Activated naive CD4-positive, alpha-beta T cell (primary cell): ENCODE measurements at places on chromosomes 1 and 21.
A peak's percentile ranks its signal among the peaks of the same experiment; 100 is the strongest.

DNA sequence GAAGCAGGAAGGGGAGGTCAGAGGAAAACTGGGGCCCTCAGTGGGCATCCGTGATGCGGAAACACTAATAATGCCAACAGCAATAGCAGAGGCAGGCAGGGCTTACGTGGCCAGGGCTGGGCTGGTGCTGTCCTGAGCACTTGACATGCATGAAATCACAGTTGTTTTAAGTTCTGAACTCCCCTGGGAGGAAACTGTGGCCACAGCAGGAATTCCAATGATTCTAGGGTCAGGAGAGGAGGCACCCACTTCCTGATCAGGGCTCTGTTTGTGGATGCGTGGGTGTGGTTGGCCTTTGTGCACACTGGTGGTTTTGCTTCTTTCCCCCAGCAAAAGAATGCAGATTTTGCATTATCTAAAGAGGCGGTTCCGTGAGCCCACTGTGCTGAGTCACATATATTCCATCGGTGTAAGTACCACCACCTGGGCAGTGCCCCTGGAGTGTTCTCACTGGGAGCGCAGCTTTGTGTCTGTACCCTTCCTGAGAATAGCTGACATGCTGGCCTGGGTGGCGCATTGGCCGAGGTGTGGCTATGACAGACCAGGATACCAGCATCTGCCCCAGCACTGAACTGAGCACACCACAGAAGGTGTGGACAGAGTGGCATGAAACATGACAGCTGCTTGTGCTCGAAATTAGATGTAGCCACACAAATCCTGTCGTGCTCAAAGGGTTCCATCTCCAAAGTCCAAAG is 71.0 kb downstream of the PDE9A start:
- no peak for DNase-seq

GRCh38 chr1:99784809-99785255 is 18.4 kb upstream of the FRRS1 start:
- no peak for DNase-seq

DNA sequence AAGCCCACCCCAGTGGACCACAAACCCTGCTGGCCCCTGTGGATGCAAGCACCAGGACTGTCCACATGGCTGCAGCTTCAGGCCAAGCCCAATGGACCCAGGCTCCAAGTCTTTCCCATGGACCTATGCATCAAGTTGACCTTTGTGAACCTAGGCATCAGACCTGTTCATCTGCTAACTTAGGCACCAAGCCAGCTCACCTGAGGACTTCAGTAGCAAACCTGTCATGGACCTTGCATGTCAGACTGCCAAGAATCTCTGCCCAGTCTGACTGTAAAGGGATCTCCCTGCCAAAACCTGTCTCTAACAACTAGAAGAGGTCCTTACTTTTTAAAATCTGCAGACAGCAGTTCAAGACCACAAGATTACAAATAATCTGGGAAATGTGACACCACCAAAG is 37.8 kb downstream of the FMO3 start:
- no peak for DNase-seq

GRCh38 chr21:29656504-29657239 is 283.1 kb downstream of the GRIK1 start:
- DNase-seq = no peak

GRCh38 chr1:19485362-19486187 is at the start of gene CAPZB:
Gene CAPZB, minus strand, starts transcription at chr1:19485539. Its CDS starts 101 bp downstream, at chr1:19485438.
- peak; percentile 88 for DNase-seq
